ENCODE measurements at places on chromosomes 11 and 22.

GRCh38 chr11:80443177-80443576, 1002.3 kb upstream of the TENM4 start:
- no peak overlapping the region for H3K4me3 ChIP-seq
- no peak for DNase-seq
- H3K36me3 ChIP-seq: no peaks in the 10 kb centered on the region
- no peaks in the 10 kb centered on the region for H3K4me1 ChIP-seq
- H3K27ac ChIP-seq: no peak overlapping the region

DNA sequence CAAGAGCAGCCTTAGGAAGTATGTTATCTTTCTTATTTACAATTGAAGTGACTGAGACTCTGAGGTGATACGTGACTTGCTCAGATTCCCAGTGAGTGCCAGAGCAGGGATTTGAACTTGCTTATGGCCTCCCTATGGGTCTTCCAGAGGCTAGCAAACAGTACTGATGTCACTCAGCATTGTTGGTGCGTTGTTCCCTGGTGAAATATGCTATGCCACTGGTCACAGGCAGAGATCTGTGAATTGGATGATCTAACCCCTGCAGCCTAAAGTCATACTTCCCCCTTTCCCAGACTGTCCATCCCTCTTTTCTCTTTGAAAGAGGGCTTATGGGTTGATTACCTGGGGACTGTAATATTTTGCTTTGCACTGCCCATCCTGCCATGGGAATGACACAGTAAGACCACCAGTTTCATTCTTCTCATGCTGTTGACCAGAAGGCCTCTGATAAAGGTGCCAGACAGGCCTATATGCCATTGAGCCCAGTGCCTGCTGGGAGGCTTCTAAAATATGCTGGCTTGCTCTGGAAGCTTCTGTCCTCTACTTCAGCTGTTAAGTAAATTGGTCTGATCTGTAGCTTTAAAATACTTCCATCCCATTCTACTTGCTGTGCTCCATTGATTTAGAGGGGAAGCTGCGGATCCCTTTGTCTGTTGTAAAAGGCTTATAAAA, 152.2 kb upstream of the E2F8 start:
- H3K4me1 ChIP-seq: no peaks in the 10 kb centered on the region
- peaks cover 14% of the 10 kb centered on the region for H3K27me3 ChIP-seq
- H3K4me3 ChIP-seq: no peak overlapping the region
- H3K27ac ChIP-seq: no peak overlapping the region

- H3K4me3 ChIP-seq: no peak overlapping the region
- H3K4me1 ChIP-seq: no peaks in the 10 kb centered on the region
- no peak for DNase-seq
- H3K27me3 ChIP-seq: peaks cover 15% of the 10 kb centered on the region
- H3K27ac ChIP-seq: no peak overlapping the region
Measured at GRCh38 chr11:11345099-11345498, 8.0 kb downstream of the CSNK2A3 start.

GRCh38 chr11:130202009-130202817, 42.6 kb downstream of the ST14 start:
- no peaks in the 10 kb centered on the region for H3K4me1 ChIP-seq
- no peaks in the 10 kb centered on the region for H3K36me3 ChIP-seq
- no peak overlapping the region for H3K4me3 ChIP-seq

GRCh38 chr11:58900479-58901420, 38.5 kb upstream of the GLYATL1 start:
- no peak overlapping the region for H3K27ac ChIP-seq
- no peak overlapping the region for H3K4me3 ChIP-seq
- no peaks in the 10 kb centered on the region for H3K36me3 ChIP-seq
- H3K4me1 ChIP-seq: no peaks in the 10 kb centered on the region
- DNase-seq: no peak

- peak overlapping the region; percentile 72 for H3K4me3 ChIP-seq
- H3K4me1 ChIP-seq: peaks cover 39% of the 10 kb centered on the region
- H3K27me3 ChIP-seq: peaks cover 54% of the 10 kb centered on the region
- DNase-seq: no peak
Measured at GRCh38 chr11:62922653-62923431, 1.7 kb upstream of the CHRM1 start.

DNA sequence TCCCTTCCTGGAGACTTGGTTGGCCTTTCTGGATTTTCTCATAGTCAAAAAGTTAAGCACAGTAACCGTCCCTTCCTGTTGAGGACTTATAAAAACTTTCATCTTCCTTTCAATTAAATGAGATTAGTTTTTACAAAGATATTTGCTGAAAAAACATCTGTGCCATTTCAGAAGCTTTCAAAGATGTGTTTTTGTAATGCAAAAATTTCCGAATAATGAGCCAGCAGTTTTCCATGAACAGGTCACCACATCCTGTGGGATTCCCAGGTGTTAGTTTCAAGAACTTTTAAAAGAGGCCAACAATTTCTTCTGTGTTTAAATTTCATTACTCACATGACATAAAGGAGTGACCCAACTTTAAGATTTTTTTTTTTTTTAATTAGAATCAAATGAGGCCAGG, 18.0 kb downstream of the NUP50 start:
- peaks cover 13% of the 10 kb centered on the region for H3K4me1 ChIP-seq
- H3K4me3 ChIP-seq: no peak overlapping the region
- H3K27ac ChIP-seq: peak overlapping the region; percentile 37

DNA sequence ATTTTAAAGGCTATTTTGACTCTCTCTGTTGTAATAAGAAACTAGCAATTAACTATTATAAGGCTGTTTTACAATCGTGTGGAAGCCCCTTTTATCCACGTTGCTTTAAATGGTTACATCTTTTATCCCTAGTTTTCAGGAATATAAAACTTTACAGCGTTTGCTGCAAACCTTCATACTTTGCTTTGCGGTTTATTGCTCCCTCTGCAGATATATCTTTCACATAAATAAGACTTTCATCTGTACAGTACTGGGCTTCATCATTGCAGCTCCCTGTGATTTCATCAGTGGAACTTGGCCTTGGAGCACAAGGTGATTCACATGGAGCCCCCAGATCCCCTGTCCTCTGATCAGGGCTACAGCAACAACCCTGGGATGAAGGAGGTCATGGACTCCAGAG, 25.6 kb downstream of the HTR3A start:
- H3K27ac ChIP-seq: no peak overlapping the region
- H3K4me1 ChIP-seq: peaks cover 2% of the 10 kb centered on the region
- no peak overlapping the region for H3K4me3 ChIP-seq
- DNase-seq: no peak
- no peaks in the 10 kb centered on the region for H3K36me3 ChIP-seq

DNA sequence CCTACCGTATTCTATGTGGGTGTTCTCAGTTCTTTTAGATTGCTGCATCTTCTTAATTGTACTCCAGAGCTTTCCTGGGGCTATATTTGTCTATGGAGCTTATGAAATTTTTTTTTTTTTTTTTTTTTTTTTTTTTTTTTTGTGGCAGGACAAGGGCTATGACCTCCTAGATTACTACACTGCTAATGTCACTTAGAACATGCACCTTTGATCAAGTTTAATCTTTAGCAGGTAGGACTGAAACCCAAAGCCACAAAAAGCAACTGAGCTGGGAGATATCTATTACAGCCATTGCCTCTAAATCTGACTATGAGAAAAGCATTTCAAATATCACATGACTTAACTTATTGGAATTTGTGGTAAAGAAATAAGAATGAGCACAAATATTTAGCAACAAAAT, 21.7 kb upstream of the ABTB2 start:
- H3K4me1 ChIP-seq: no peaks in the 10 kb centered on the region
- DNase-seq: no peak
- no peaks in the 10 kb centered on the region for H3K36me3 ChIP-seq
- H3K27ac ChIP-seq: no peak overlapping the region
- H3K4me3 ChIP-seq: no peak overlapping the region

GRCh38 chr11:7251836-7252682, at the start of gene SYT9:
TSS of gene SYT9 (plus strand) at chr11:7251904. CDS start at chr11:7252187, 283 bp downstream.
- H3K4me3 ChIP-seq: peak within 1 kb of the TSS; percentile 23
- H3K27ac ChIP-seq: no peak within 1 kb of the TSS
- H3K27me3 ChIP-seq: peaks cover 71% of the 10 kb centered on the region
- H3K36me3 ChIP-seq: no peaks in the 10 kb centered on the region

DNA sequence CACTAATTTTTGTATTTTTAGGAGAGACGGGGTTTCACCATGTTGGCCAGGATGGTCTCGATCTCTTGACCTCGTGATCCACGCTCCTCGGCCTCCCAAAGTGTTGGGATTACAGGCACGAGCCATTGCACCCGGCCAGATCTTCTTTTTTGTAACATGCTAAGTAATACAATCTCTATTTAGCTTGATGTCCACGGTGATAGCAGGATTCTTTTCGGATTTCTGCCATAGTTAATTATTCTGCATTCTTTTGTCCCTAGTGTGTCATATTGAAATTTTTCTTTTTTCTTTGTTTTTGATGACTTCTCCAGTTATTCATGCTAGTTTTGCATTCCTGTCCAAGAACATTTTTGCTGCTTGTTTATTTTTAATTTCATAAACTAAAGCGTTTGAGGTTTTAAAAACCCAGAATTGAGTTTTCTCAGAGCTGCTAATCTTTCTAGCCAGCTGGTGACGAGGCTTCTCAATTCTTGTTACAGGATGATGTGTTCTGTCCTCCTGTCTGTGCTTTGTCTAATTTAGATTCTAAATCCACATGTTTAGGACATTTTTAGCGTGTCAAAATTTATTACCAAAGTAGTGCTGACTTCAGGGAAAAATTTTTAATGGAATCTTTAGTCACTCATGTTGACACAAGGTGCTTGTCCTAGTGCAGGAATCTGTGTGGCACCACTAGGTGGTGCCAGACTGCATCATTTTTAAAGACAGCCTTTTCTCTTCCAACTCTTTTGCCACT, 21.8 kb downstream of the NF2 start:
- no peaks in the 10 kb centered on the region for H3K36me3 ChIP-seq
- H3K27ac ChIP-seq: peak overlapping the region; percentile 92
- peak overlapping the region; percentile 11 for H3K4me3 ChIP-seq
- no peaks in the 10 kb centered on the region for H3K27me3 ChIP-seq

- no peaks in the 10 kb centered on the region for H3K4me1 ChIP-seq
- no peak for DNase-seq
- H3K36me3 ChIP-seq: no peaks in the 10 kb centered on the region
- no peak overlapping the region for H3K4me3 ChIP-seq
Measured at GRCh38 chr11:64676261-64676615, 46.8 kb downstream of the NRXN2 start.

- peaks cover 11% of the 10 kb centered on the region for H3K27me3 ChIP-seq
- no peak overlapping the region for H3K27ac ChIP-seq
- peak; percentile 59 for DNase-seq
- no peak overlapping the region for H3K4me3 ChIP-seq
Measured at GRCh38 chr11:75214411-75214821, 26.2 kb upstream of the TPBGL start.

- H3K4me3 ChIP-seq: no peak overlapping the region
- H3K27me3 ChIP-seq: no peaks in the 10 kb centered on the region
- no peak for DNase-seq
- H3K27ac ChIP-seq: no peak overlapping the region
Measured at GRCh38 chr11:129871914-129872313, 23.5 kb downstream of the NFRKB start.

DNA sequence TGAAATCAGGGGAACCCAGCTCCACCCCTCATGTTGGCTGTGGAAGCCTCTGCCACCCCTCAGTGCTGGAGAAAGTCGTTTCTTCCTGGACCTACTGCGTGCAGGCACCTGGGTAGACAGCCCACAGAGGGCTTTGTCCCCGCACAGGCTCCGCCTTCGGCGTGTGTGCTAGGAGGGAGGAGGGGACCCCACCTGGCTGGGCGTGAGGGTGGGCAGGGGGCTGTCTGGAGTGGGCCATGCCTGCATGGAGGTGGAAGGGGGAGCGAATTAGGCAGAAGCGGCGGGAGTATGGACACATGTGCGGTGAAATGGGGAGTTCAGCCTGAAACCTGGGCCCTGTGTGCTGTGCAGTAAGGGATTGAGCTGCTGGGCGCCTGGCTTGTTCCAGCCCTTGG, 49.3 kb downstream of the FBLN1 start:
- H3K4me1 ChIP-seq: no peaks in the 10 kb centered on the region
- no peak overlapping the region for H3K27ac ChIP-seq
- no peaks in the 10 kb centered on the region for H3K36me3 ChIP-seq
- no peak overlapping the region for H3K4me3 ChIP-seq
- no peak for DNase-seq
- H3K27me3 ChIP-seq: peaks cover 2% of the 10 kb centered on the region

GRCh38 chr11:10784232-10785145, 24.2 kb downstream of the EIF4G2 start:
- H3K4me1 ChIP-seq: no peaks in the 10 kb centered on the region
- H3K4me3 ChIP-seq: no peak overlapping the region
- no peaks in the 10 kb centered on the region for H3K27me3 ChIP-seq
- peaks cover 3% of the 10 kb centered on the region for H3K36me3 ChIP-seq

- peaks cover 12% of the 10 kb centered on the region for H3K4me1 ChIP-seq
- no peak overlapping the region for H3K4me3 ChIP-seq
- DNase-seq: no peak
- no peak overlapping the region for H3K27ac ChIP-seq
Measured at GRCh38 chr11:66459138-66459778, 7.4 kb upstream of the PELI3 start.

GRCh38 chr11:128310676-128311445, 276.5 kb downstream of the ETS1 start:
- peaks cover 32% of the 10 kb centered on the region for H3K4me1 ChIP-seq
- peak overlapping the region; percentile 70 for H3K4me3 ChIP-seq
- peak overlapping the region; percentile 93 for H3K27ac ChIP-seq
- DNase-seq: no peak

GRCh38 chr11:110301032-110301431, 4.6 kb upstream of the RDX start:
- H3K27ac ChIP-seq: no peak overlapping the region
- H3K4me1 ChIP-seq: peaks cover 5% of the 10 kb centered on the region
- no peaks in the 10 kb centered on the region for H3K36me3 ChIP-seq
- DNase-seq: no peak
- H3K27me3 ChIP-seq: no peaks in the 10 kb centered on the region

GRCh38 chr22:31973739-31974138, 29.4 kb downstream of the YWHAH start:
- H3K27ac ChIP-seq: no peak overlapping the region
- DNase-seq: no peak
- peaks cover 13% of the 10 kb centered on the region for H3K4me1 ChIP-seq
- H3K4me3 ChIP-seq: no peak overlapping the region

GRCh38 chr11:46348566-46349401, 1.5 kb downstream of the DGKZ start:
- no peaks in the 10 kb centered on the region for H3K36me3 ChIP-seq
- H3K4me1 ChIP-seq: peaks cover 87% of the 10 kb centered on the region
- DNase-seq: peak; percentile 53
- H3K27ac ChIP-seq: peak overlapping the region; percentile 96
- H3K27me3 ChIP-seq: no peaks in the 10 kb centered on the region

DNA sequence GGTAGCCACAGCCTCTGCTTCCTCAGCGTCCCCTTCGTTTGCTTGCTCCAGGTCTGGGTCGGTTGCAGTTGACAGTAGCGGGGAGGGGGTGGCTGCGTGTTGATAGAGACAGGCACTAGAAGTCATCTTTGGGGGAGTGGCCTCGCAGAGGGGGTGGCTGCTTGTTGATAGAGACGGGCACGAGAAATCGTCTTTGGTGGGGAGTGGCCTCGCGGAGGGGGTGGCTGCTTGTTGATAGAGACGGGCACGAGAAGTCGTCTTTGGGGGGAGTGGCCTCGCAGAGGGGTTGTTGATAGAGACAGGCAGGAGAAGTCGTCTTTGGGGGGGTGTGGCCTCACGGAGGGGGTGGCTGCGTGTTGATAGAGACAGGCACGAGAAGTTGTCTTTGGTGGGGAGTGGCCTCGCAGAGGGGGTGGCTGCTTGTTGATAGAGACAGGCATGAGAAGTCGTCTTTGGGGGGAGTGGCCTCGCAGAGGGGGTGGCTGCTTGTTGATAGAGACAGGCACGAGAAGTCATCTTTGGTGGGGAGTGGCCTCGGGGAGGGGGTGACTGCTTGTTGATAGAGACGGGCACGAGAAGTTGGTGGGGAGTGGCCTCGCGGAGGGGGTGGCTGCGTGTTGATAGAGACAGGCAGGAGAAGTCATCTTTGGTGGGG, 328.3 kb downstream of the TBC1D22A start:
- H3K27ac ChIP-seq: peak overlapping the region; percentile 76
- H3K36me3 ChIP-seq: peaks cover 7% of the 10 kb centered on the region
- peak overlapping the region; percentile 91 for H3K4me3 ChIP-seq
- peaks cover 49% of the 10 kb centered on the region for H3K4me1 ChIP-seq
